Activated effector memory CD4-positive, alpha-beta T cell treated with anti-CD3 and anti-CD28 coated beads, Interleukin-2, amount 50 U/mL, for 16 hours (primary cell): ENCODE measurements at places on chromosomes 6 and 20.

GRCh38 chr6:39887692-39888450 is 46.4 kb downstream of the MOCS1 start:
- DNase-seq, result no peak

- DNase-seq, result no peak
These were observed 7.8 kb downstream of the NAA20 start for GRCh38 chr20:20024942-20025341.

GRCh38 chr6:155103816-155104366 is 108.8 kb downstream of the TIAM2 start:
- DNase-seq, result peak; percentile 74

DNA sequence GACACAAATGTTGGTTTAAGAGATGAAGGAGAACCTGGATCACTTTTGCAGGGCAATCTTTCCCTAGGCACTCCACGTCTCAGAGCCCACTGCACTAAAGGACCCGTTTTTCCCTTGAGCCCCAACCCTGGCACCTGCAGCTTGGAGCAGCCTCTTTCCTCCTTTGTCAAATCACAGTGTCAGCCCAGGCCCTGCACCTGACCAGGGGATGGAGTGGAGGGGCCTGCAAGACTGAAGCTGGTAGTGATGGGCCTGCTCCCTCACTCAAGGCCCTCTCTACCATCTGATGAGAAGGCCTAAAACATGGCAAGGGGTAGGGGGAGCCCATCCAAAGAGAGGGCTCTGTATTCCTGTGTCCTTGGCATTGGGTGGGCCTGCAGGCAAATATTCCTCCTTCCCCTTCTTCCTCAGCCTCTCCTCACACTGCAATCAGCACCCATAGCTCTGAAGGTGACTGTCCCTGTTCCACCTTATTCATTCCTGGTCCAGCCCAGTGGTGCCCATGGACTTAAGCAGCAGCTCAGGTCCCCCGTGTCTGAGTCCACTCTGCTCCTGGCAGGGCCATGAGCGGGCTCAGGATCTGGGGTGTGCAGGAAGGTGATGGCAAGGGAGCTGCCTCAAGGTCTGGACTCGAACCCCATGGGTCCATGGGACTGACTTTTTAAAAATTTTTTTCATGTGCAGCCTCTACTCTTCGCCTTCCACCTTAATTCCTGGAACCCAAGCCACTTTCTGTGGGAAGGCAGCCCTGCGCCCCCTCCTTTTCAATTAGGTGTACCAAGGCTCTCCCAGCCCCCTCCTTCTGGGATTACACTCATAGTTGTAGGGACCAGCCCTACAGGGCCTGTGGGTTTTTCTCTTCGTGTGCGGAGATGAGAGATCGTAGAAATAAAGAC is 6.7 kb downstream of the RAET1G start:
- no peak for DNase-seq

DNA sequence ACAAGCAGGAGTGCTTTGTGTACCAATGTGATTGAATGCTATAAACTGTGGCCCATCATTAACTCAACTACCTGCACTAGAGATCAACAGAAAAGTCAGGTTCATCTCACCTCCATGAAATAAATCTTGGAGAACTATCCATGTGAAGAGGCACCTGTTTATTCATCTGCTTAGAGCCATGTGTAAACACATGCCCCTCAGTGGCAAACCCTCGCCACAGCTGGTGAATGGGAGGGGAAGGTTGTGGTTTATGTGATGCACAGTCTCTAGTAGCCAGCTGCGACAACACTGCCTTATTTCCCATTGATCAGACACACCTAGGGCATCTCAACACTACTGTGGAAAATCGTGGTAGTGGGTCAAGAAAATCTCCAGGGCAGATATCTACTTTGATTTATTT is 640.2 kb downstream of the PTPRT start:
- DNase-seq, result no peak

GRCh38 chr6:97669191-97670031 is 386.4 kb upstream of the MMS22L start:
- no peak for DNase-seq

GRCh38 chr6:25418454-25419052 is 139.4 kb downstream of the CARMIL1 start:
- DNase-seq, result no peak

DNA sequence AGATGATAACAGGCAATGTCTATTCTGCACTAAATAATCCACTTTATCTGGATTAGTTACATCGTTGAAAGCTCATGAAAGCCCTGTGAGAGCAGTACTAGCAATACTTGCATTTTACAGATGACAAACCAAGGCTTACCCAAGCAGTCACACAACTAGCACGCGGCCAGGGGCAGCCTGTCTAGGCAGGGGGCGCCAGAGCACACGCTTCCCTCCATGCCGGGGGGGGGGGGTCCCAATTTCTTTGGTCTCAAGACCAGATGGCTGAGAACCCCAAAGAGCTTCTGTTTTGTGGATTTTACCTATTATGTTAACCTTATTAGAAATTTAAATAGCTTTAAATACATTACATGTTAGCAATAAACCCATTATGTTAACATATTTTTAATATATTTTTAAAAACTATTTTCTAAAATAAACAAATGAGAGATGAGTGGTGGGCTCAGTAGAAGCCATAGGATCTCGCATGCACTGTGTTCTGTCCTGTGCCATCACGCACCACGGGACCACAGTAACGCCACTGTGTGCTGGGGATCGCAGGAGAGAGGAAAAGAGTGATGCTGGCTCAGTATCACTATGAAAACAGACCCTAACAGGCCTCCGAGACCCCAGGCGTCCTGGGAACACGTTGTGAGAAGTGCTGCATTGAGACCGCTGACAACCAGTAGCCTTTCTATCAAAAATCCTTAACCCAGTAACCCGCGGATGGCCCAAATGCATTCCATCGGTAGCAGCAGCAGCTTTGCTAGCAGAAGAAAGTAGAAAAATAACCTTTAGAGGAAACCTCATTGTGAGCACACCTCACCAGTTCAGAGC is 5.3 kb upstream of the PRR18 start:
- DNase-seq, result peak; percentile 71

DNA sequence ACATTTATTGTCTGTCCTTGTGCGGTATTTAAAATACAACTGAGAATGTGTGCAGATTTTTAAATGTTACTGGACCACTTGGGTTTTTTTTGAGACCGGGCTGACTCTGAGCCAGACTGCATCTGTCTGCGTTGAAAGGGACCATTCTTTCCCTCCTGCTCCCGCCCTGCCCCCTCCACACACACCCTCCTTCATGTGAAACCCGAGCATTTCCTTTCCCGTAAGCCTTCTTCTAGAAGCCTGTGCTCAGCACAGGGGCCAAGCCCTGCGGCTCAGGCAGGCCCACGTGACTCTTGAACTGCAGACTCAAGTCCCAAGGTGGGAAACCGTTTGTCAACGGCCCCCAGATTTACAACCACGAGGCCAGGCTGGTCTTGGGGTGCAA is 82.7 kb upstream of the FOXC1 start:
- DNase-seq, result peak; percentile 76

GRCh38 chr6:154749341-154749740 is 16.1 kb downstream of the SCAF8 start:
- no peak for DNase-seq

DNA sequence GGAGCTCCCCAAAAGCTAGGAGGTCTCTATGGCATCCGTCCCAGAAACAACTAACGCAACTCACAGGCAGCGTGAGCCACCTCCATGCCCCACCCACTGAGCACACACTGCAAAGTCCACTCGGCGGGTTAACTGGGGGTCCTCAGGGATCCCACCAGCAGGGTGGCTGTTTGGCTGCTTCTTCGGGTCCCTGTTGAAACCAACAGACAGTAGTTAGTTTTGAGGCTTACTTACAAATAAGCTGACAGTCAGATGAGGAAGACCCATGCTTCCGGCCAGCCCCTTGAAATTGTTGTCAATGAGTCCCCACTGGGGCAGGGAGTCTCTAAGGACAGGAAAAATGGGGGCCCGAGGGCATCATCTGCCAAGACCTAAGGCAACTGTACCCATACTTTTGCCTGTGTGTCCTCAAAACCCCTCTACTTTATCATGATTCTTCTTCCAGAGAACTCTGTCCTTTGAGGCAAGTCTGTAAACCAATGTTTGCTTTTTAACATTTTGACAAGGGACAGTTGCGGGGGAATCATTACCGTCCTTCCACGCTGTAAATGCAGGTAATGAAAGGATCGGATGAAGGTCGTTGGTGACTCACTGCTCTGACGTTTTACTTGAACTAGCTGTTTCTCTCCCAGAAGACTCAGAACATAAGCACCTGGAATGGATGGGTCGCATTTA is 2.2 kb upstream of the PCK1 start:
- no peak for DNase-seq

- DNase-seq, result no peak
These were observed 83.5 kb downstream of the ASXL1 start for GRCh38 chr20:32441638-32442037.

DNA sequence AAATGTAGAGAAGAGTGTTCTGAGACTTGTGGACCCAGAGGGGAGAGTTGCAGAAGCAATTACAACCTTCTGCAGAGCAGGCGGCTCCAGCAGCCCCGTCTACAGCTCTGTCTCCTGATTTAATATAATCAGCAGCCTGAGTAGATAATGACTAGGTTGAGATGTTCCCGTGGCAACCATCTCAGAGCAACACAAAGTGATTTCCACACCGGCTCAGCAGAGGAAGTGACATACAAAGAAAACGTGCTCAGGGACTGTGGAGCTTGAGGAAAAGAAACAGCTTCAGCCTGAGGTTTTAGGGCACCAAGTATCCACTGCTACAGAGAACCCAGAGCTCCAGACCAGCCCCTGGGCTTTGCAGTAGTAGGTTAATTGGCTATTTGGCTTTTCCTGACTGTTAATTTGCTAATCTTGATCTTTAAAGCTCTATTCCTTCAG is 136.4 kb downstream of the MTFR2 start:
- DNase-seq, result no peak

GRCh38 chr6:102742028-102742427 is 1348.5 kb downstream of the GRIK2 start:
- DNase-seq, result no peak

DNA sequence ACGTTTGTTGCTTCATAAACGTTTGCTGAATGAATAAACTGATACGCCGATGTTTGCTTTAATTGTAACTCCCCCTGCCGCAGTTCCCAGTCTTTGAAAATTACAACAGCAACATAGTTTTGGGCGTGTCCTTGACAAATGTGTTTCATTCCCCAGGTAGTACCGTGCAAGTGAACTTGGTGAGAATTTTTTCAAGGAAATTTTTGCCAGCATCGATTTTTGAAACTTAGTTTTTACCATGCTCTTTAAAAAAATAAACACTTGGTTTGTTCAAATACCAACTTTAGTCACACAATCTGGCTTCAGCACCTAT is 60.1 kb downstream of the FAM217A start:
- DNase-seq, result no peak

DNA sequence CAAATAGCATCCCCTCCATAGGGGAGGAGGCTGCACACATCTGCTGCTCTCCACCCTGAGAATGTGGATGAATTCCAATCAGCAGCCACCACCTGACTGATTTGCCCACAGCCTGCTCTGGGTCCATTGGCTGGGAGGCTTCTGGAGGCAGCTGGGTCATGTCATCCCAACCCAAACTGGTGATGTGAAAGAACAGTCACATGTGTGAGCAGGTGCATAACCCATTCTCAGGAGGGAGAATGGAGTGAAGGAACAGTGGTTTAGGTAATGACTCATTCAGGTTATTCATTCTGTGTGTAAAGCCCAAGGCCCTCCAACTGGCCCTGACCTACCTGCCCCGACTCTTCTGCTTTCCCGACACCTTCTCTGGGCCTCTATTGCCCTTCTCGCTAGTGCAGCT is 90.9 kb upstream of the GCM1 start:
- no peak for DNase-seq

GRCh38 chr20:47233333-47234188 is 122.9 kb downstream of the ZMYND8 start:
- no peak for DNase-seq

DNA sequence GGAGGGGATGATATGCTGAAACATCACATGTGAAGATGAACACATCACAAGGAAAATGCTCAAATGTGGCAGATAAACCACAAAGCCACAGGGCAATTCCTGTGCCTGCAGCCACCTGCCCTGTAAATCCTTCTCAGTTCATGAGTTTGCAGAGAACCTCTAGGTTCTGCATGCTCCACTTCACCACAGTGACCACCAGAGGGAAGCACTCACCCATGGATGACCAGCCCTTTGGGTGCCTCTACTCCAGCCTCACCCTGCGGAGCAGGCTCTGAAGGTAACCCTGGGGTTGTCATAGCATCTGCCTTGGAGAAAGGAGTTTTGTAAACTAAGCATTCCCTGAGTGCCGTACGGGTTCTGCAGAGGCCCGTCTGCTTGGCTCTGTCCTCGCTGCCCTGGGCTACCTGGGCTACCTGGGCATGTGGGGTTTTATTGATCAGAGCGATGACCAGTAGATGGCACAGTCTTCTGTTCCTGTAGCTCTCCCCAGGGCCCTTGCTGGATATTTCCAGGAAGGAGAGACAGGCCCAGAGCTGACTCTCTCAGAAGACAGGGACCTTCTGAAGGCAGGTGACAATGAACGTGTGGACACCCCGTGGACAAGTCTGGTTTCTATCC is 31.7 kb upstream of the CST1 start:
- DNase-seq, result no peak

GRCh38 chr20:13158369-13158768 is 62.7 kb upstream of the ISM1 start:
- no peak for DNase-seq

DNA sequence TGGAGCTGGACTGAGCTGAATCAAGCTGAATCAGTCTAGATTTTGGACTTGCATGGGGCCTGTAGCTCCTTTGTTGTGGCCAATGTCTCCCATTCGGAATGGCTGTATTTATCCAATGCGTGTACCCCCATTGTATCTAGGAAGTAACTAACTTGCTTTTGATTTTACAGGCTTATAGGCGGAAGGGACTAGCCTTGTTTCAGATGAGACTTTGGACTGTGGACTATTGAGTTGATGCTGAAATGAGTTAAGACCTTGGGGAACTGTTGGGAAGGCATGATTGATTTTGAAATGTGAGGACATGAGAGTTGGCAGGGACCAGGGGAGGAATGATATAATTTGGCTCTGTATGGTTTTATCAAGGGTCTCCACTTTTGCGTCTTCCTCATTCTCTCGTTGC is 3.0 kb upstream of the TMEM170B start:
- DNase-seq, result no peak

GRCh38 chr6:150263765-150264404 is 104.9 kb upstream of the IYD start:
- DNase-seq, result peak; percentile 62

- DNase-seq, result no peak
These were observed 13.8 kb upstream of the RNF8 start for GRCh38 chr6:37339741-37340638.

GRCh38 chr6:93327857-93328256 is 91.5 kb downstream of the EPHA7 start:
- no peak for DNase-seq
